ENCODE measurements at places on chromosomes 12 and 14.

DNA sequence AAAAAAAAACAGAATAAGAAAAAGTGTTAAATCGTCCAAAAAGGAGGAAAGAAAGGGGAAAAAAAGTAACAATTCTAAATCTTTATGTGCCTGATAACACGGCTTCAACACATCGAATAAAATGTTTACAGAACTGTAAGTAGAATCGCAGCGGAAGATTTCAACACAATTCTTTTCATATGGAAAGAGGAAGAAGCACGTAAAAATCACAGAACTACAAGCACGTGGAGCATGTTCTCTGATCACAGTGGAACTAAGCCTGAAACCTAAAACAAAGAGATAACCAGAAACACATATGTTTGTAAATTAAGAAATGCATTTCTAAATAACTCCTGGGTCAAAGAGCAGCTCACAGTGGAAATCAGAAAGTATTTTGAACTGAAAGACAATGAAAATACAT, 8.7 kb downstream of the CLEC7A start:
- DNase-seq = no peak

GRCh38 chr12:122839907-122840554, 4.8 kb downstream of the HIP1R start:
- DNase-seq = no peak

GRCh38 chr14:33564774-33565630, 385.9 kb downstream of the EGLN3 start:
- no peak for DNase-seq

- DNase-seq = no peak
Observed at GRCh38 chr14:90574188-90575131, 177.6 kb downstream of the CALM1 start.

DNA sequence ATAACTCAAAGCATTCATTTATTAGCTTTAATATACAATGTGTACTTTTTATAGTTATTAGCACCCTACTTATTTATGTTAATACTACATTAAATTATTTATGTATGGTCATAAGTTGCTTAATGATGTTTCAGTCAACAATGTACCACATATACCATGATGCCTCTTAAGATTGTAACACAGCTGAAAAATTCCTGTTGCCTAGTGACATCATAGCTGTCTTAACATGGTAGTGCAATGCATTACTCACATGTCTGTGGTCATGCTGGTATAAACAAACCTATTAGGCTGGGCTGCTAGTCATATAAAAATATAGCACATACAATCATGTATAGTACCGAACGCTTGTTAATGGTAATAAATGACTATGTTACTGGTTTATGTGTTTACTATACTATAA, 120.4 kb downstream of the ANO6 start:
- no peak for DNase-seq

DNA sequence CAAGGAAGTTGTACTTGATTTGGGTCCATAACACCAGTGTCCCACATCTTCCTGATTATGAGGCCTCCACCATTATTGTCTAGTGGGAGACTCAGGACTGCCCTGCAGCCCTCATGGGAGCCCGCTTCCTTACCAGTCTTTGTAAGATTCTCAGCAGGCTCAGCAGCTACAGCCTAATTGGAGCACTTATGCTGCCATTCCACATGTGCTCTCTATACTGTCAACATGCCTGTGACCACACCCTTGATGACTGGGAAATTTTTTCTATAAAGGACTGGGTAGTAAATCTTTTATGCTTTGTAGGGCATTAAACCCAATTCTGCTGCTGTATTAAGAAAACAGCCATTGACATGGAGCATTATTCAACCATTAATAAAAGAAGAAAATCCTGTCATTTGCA, 145.5 kb upstream of the IGF1 start:
- no peak for DNase-seq

GRCh38 chr14:62144863-62145262, 382.6 kb downstream of the SNAPC1 start:
- no peak for DNase-seq
